ENCODE measurements at places on chromosomes 2 and 18.

GRCh38 chr2:161981679-161982250 lies 92.2 kb downstream of the DPP4 start:
- DNase-seq, result no peak

DNA sequence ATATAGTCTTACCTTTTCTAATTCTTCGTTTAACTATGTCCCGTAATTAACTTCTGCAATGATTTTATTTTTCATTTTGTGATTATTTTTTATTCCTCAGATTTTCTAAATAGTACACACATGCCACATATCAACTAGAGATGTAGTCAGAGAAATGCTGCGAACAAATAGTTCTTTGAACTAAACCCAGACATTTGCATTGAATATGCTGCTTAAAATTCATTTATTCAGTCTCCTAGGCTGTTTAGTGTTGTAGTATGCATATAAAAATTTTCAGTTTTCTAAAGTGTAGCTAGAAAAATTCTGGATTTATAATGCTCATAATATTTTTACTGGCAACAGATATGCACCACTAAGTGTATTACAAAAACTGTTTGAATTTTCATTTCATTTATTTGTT lies 68.9 kb upstream of the SLC38A11 start:
- no peak for DNase-seq

DNA sequence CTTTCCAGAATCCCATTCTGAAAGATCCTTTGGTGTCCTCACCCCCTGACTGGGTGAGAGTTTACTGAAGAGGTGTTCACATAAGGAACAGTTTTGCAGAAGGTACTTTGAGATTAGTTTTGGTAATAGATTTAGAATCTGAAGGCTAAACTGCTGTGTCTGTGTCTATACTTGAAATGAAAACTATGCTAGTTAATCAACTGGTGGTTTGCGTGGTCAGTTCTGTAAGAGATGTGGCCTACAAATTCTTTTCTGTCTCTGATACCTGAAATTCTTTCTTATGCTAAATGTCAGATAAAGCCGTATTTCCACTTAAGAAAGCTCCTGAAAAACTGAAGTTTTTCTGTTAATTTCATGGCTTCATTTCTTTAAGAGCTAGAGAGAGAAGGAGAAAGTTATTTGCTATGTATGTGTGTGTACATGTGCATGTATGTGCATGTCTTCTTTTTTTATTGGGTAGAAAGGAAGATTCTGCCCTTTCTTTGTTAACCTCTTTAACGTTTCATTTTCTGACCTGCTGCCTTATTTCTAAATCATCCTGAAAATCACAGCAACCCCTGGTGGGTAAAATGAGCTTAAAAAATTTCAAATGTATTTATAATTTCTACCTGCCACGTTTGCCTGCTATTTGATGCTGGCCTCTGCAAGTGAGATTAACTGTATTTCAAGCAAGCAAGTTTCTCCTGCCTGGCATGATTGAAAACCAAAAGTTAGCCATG lies 552.0 kb upstream of the NRP2 start:
- no peak for DNase-seq

DNA sequence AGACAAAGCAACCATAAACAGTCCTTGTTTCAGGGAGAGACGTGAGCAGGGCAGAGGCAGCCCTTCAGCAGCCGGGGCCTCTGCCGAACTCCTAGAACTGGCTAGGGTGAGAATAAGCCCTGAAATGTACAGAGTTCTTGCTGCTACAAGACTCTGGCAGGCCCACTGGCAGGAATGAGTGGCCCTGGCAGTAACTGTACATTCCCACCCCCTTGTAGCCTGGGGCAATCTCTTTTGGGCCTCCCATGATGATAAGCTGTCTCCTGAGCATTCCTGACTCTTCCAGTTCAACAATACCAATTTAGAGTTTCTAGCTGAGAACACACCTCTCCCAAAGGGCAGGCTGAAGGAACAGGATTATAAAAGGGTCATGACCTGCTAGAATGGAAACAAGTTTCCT lies 54.3 kb downstream of the HAUS1 start:
- peak; percentile 84 for DNase-seq

GRCh38 chr2:1586923-1587840 lies 157.1 kb downstream of the PXDN start:
- no peak for DNase-seq

GRCh38 chr2:95158891-95159619 lies 593 bp downstream of the ZNF514 start:
- DNase-seq, result no peak

DNA sequence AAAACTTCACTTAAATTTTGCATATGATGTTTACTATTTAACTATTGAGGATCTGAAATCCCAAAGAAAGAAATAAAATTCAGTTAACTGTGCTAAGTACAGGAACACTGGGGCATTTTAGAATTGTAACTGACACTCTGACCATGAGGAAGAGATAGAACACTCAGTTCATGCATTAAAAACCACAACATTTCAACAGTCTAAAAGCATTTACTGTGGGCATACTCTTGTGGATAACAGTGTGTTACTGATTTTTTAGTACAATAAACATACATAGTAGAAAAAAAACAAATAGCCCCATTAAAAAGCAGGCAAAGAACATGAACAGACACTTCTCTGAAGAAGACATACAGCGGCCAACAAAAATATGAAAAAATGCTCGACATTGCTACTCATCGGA lies 1122.7 kb upstream of the PIK3C3 start:
- DNase-seq, result no peak

DNA sequence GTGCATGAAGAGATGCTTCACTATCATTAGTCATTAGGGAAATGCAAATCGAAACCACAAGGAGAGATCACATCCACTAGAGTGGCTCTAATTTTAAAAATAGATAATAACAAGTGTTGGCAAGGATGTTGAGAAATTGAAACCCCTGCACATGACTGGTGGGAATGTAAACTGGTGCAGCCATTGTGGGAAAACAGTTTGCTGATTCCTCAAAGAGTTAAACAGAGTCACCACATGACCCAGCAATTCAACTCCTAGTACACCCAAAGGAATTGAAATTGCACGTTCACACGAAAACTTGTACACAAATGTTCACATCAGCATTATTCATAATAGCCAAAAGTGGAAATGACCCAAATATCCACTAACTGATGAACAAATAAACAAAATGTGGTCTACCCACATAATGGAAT lies 179.5 kb downstream of the BCL2 start:
- no peak for DNase-seq

DNA sequence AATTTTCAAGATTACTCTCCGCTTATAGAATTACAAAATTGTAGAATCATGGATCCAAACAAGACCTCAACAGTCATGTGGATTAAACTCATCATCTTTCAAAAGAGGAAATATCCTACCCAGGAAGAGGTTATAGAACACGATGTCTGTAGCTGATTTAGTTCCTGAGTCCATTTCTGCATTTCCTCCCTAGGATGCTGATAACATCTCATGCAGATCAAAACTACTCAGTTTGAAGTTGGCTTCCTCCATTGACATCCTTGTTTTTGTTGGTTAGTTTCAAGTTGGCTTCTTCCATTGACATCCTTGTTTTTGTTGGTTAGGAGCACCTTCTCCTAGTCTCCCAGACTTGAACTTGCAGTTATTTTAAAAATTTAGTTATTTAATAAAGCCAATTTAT lies 147.5 kb downstream of the PARD3B start:
- DNase-seq, result no peak

GRCh38 chr18:23529604-23530003 lies 26.3 kb downstream of the RMC1 start:
- peak; percentile 94 for DNase-seq

DNA sequence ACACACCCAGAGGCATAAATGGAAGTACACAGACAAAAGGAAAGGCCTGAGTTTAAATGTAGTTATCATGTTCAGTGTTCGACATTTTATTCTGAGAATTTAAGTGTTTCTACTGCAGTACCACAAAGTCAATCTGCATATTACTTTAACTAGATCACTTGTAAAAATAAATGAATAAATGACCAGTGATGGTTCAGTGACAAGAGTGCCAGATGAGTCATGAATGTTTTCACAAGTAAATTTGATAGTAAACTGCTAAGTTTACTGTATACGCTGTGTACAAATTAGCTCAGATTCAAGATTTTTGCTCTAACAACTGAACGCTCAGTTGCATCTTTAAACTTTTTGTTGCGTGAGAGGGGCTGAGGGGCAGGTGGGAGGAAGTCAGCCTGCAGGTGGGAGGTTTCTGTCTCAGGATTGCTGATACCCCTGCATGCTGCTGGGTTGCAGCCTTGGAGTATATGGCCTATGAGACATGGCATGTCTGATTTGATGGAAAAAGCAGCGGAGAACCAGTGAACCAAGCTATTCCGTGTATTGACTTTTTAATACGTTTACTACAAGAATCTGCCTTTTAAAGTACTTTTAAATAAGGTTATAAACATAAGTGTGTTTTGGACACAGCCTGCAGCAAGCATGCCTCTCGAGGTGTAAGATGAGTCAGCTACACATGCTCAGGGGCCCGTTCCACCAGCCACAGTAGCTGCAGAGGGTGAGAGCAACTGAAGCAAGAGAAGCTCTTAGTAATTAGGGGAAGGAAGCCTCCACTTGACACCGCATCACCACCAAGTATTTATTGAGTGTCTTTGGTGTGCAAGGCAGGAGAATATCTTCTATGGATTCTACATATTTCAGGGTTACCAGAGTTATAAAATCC lies 245.1 kb downstream of the NEDD4L start:
- DNase-seq, result peak; percentile 80

GRCh38 chr2:171522052-171522787 lies at the start of gene CYBRD1:
Gene CYBRD1 (plus strand): TSS chr2:171522474. CDS start chr2:171522546, 72 bp downstream.
- peak; percentile 22 for DNase-seq

DNA sequence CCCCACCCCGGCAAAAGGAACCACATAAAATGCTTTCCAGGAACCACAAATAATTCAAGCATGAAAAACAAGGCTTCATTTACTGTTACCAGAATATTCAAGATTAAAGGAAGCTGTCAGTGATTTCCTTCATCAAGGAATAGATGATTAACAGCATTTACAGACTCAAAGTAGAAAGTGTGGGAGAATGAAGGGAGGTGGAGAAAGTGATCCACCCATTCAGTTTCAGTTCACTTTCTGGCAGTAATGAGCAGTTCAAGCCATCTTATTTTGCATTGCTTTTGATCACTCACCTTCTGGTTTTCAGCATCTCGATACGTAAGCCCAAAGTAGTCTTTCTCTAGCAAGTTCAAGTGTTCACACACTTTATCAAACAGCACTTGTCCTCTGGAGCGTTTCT lies 99.0 kb downstream of the EPB41L3 start:
- no peak for DNase-seq

GRCh38 chr2:30225131-30225762 lies 6.1 kb upstream of the LBH start:
- peak; percentile 27 for DNase-seq

GRCh38 chr2:184633726-184634125 lies 35.4 kb downstream of the ZNF804A start:
- DNase-seq, result no peak

DNA sequence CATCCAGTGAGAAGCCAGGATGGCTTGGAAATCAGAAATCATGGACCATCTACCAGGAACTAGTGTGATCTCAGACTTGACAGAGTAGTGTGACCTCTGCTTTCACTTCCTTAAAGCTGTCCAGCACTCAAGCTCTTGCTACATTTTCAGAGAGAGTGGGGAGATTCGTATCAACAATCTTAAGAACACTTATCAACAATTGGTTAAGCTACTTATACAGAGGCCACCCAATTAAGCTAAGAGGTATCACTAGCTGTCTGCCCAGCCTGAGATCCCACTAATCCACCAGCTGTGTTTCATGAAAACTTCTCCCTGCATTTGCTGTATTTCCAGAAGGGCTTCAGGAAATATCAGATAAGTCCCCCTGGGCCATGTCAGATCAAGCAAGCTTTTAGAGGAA lies 4.2 kb downstream of the RPRM start:
- no peak for DNase-seq

GRCh38 chr2:127640082-127641072 lies 5.6 kb upstream of the GPR17 start:
- no peak for DNase-seq

GRCh38 chr2:162430323-162430722 lies 86.4 kb downstream of the GCA start:
- no peak for DNase-seq

DNA sequence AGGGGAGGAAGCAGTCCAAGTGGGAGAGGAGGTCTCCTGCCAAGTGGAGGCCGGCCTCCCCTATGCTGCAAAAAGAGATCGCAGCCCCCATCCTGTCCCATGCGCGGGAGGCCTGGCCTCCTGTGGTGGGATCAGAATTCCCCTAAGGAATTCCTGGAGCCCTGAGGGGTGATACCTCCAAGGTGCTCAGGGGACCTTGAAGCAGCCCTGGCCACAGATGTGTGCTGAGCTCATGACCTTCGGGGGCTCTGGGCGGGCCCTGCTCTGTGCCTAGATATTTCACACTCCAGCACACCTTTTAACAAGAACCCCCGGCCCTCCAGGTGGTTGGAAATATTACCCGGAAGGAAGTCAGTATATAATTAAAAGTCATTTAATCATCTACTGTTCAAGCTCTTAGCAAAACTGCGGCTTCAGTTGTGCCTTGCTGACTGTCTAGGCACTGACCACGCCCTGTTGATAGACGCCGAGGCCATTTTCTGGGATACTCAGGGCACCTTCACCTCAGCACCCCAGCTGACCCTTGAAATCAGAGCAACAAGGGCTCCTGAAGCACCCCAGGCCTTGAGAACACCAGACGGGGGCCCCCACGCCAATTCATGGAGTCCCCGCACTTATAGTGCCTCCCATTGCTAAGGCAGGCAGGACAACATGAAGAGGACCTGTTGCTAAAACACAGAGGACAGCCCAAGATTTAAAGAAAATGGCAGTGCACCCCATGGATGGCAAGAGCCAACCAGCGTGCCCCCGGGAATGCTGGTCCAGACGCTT lies 119.1 kb downstream of the NDUFA10 start:
- no peak for DNase-seq

DNA sequence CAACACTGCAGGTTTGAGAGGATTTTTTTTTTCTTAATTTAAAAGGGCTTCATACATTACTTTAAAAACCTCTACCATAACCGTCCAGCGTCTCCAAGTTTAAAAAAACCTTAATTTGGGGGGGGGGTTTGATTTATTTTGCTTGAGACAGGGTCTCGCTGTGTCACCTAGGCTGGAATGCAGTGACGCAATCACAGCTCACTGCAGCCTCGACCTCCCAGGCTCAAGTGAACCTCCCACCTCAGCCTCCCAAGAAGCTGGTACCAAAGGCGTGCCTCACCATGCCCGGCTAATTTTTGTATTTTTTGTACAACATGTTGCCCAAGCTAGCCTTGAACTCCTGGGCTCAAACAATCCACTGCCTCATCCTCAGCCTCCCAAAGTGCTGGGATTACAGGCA lies 36.9 kb downstream of the ADAM17 start:
- DNase-seq, result no peak

GRCh38 chr2:119117891-119118882 lies 40.4 kb downstream of the C1QL2 start:
- peak; percentile 6 for DNase-seq

DNA sequence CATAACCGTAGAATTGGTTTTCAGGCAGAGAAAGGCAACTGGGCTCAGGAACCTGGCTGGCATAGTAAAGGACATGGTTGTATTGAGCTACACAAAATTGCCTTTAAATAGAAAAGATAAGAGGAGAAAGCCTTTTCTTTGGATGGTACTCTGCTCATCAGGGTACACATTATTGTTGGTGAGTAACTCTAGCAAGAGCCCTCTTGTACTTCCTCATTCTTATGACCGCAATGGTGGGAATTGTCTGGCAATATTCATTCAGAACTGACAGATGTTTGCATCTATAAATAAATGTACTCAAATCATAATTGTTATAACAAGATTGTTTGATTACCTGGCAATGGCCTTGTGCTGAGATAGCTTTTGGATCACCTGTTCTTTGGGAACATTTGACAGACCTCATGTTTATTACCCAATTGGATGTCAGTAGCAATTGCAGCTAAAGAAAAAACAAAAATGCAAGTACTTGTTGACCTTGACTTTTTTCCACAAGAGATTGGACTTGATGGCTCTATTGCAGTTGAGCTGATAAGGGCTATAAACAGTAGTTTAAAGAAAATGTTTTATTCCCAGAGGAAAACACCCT lies 43.9 kb downstream of the MEIS1 start:
- no peak for DNase-seq
